ENCODE measurements at places on chromosomes 16 and 17.

- no peaks in the 10 kb centered on the region for H3K36me3 ChIP-seq
- no peaks in the 10 kb centered on the region for H3K4me1 ChIP-seq
- H3K4me3 ChIP-seq, result no peak overlapping the region
- H3K27ac ChIP-seq, result no peak overlapping the region
Measured at GRCh38 chr17:49249292-49249794, 18.8 kb upstream of the PHOSPHO1 start.

GRCh38 chr17:36849871-36850348 lies 87.4 kb upstream of the LHX1 start:
- DNase-seq, result no peak
- H3K27ac ChIP-seq, result no peak overlapping the region
- no peak overlapping the region for H3K4me3 ChIP-seq
- H3K36me3 ChIP-seq, result no peaks in the 10 kb centered on the region
- no peaks in the 10 kb centered on the region for H3K27me3 ChIP-seq

DNA sequence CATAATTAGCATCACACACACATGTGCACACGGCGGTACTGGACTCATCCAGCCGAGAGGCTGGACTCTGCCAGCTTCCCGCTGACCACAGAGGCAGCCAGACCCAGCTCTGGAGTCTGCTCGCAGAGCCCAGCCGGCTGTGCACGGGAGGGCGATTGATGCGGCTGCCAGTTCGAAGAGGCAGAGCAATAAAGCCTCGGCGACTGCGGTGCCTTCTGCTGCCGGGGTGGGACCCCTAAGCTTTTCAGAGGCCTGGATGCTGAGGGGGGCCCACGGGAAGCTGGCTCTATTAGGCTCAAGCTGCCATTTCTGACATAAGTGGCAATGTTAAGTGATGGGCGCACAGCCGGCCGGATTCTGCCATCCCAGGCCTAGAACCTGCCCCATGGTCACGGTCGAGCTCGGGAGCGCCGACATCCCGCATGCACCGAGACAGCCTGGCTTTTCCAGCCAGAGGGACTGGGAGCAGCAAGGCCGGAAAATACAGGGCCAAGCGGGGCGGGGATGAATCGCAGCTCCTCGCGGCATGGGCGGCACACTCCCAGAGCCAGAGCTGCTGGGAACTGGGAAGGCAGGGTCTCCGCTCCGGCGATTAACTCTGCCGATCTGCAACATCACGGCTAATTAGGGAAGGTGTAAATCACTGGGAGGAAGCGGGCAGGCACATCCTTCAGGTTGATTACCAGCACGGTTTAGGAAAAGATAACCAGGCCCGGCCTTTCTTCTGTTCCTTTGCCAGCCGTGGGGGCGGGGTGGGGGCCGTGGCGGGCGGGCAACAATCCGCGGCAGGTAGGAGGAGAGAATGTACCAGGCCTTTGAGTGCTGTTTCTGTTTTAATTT lies 57.7 kb downstream of the TBC1D16 start:
- H3K4me3 ChIP-seq, result no peak overlapping the region
- no peaks in the 10 kb centered on the region for H3K36me3 ChIP-seq
- DNase-seq, result no peak
- no peak overlapping the region for H3K27ac ChIP-seq

- H3K4me3 ChIP-seq, result no peak overlapping the region
- no peak for DNase-seq
- H3K27me3 ChIP-seq, result no peaks in the 10 kb centered on the region
Measured at GRCh38 chr17:78079253-78079652, 49.3 kb downstream of the TMC6 start.

DNA sequence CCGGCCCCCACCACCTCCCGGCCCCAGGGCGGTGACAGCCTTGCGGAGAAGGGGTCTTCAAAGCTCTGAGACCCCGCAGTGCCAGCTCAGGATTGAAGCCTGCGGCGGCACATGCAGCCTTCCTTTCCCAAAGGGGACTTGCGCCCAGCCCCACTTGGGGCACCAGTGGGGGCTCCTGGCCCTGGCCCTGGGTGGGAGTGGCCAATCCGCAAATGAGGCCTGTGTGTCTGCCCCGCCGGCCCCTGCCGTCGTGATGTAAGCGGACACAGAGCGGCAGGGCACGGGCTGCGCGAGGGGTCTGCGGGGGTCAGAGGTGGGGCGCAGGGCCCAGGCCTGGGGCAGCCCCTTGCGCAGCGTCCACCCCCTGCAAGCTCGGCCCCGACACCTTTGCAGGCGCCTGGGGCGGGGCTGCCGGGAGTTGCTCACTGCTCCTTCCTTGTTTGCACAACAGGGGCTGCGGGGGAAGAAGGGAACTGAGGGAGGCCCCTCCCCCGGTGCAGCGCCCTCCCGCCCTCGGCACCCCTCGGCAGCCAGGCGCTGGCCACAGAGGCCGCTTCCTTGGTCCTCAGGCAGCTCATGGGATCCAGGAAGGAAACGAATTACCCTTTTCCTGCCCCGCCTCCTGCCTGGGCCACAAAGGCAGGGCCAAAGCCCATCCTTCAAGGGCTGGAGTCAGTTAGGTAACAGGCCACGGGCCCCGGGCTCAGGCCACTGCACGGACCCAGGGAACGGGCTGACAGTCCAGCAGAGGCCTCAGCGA lies 2.9 kb downstream of the SLC16A3 start:
- DNase-seq, result peak; percentile 90
- no peaks in the 10 kb centered on the region for H3K36me3 ChIP-seq

DNA sequence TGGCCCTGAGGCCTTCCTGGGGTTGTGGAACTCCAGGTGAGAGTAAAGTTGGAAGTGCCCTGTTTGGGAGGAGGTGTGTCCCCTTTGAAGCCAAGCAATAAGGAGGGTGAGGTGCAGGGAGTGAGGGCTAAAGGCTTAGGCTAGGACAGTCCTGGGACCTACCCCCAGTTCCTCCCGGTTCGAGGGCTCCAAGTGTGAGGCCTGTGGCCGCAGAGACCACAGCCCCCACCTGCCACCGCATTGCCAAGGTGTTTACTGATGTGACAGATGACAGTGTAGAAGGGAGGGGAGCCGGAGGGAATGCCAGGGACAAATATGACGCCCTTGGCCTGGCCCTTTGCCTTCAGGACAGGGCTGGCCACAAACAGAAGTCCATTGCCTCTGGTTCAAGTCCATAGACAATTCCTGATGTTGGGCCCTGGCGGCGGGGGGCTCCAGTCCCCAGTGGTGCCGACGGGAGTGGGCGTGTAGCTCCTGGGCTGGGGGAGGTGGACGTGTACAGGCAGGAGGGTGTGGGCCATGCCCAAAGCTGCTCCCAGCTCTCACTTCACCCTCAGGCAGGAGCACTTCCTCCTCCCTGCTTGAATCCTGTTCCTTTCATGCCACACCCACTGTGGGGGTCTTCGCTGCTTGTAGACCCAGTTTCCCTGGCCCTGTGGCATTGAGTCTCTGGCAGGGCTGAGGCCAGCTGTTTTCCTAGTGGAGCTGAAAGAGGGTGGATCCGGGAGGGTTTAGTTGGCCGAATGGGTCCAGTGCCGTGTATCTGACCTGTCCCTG lies 3.2 kb downstream of the ADORA2B start:
- peaks cover 24% of the 10 kb centered on the region for H3K27me3 ChIP-seq
- H3K4me1 ChIP-seq, result peaks cover 44% of the 10 kb centered on the region
- H3K27ac ChIP-seq, result no peak overlapping the region
- no peak overlapping the region for H3K4me3 ChIP-seq
- peaks cover 6% of the 10 kb centered on the region for H3K36me3 ChIP-seq

Data from left lung (tissue), 14 donors.